ENCODE measurements at places on chromosomes 16 and 17. TPM values are rescaled to one million over a fixed set of nuclear protein-coding genes. Genes with fewer than 3 reads are reported as not detected.
A peak's percentile ranks its signal among the peaks of the same experiment; 100 is the strongest.

DNA sequence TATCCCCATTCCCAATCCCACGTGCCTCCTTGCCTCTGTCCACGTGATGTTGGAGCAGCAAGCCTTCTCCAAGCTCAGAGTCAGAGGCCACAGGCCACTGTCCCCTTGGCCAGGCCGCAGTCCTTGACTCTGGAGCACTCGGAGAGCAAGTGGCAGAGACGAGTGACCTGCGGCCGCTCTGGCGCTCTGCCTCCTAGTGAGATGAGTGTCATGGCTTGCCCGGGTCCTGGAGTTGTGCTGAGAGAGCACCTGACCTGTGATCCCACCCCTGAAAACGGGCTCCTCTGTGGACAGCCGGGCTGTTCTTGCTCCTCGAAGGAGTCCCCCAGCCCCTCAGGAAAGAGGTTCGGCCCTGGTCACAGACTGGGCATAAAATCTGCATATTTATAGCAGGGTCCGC, 10.0 kb upstream of the FASN start:
- peaks cover 17% of the 10 kb centered on the region for H3K4me1 ChIP-seq
- DNase-seq = no peak
- H3K27me3 ChIP-seq = no peaks in the 10 kb centered on the region
- H3K36me3 ChIP-seq = peaks cover 3% of the 10 kb centered on the region
- H3K27ac ChIP-seq = peak overlapping the region; percentile 1

DNA sequence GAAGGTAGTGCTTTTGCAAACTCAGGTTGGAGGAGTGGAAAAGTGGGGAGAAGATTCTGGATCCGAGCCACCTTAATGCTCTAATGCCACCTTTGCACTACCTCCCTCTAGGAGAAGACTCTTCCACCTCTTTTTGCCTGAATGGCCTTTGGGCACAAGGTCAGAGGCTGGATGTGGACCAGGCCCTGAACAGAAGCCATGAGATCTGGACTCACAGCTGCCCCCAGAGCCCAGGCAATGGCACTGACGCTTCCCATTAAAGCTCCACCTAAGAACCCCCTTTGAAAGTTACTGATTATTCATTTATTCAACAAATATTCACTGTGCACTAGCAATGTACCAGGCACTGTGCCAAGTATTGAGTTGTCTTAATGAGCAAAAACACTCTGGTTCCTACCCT, 3.2 kb downstream of the SHBG start:
- H3K4me1 ChIP-seq = peaks cover 2% of the 10 kb centered on the region
- no peak for DNase-seq
- H3K4me3 ChIP-seq = no peak overlapping the region
- no peak overlapping the region for H3K27ac ChIP-seq

DNA sequence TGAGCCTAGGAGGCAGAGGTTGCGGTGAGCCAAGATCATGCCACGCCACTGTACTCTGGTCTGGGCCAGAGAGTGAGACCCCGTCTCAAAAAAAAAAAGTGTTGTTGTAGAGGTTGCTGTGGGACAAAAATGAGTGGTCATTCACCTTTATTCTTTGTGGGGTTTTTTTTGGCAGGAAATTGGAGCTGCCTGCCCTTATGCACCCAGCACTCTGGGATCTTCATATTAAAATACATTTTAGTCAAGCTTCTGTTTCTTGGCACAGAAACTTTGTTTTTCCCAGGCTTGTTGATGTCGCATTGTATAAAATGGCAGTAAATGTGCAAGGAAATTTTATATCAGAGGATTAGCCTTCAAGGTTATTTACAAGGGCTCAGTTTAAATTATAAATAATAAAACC, 174.3 kb downstream of the FTO start:
- DNase-seq = no peak
- no peaks in the 10 kb centered on the region for H3K27me3 ChIP-seq
- peaks cover 18% of the 10 kb centered on the region for H3K36me3 ChIP-seq
- no peak overlapping the region for H3K27ac ChIP-seq

DNA sequence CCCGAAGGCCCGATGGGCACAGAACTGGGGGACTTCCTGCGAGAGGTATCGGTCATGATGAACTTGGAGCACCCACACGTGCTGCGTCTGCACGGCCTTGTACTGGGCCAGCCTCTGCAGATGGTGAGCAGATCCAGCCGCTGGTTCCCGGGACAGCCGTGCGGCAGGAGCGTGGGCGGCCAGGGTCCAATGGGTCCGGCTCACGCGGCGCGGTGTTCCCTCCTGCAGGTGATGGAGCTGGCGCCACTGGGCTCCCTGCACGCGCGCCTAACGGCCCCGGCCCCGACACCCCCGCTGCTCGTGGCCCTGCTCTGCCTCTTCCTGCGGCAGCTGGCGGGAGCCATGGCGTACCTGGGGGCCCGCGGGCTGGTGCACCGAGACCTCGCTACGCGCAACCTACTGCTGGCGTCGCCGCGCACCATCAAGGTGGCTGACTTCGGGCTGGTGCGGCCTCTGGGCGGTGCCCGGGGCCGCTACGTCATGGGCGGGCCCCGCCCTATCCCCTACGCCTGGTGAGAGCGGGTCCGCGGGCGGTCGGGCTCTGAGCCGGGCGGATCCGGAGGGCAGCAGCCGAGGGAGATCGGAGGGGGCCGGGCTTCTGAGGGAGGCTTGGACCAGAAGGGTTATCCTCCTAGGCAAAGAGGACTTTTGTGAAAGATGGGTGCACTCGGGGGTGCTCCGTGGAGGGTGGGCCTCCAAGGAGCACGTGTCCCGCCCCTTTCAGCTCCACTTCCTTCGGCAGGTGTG, 3.0 kb downstream of the TNK1 start:
- DNase-seq = peak; percentile 86
- H3K4me1 ChIP-seq = peaks cover 11% of the 10 kb centered on the region
- peak overlapping the region; percentile 63 for H3K27ac ChIP-seq
- H3K36me3 ChIP-seq = peaks cover 5% of the 10 kb centered on the region

DNA sequence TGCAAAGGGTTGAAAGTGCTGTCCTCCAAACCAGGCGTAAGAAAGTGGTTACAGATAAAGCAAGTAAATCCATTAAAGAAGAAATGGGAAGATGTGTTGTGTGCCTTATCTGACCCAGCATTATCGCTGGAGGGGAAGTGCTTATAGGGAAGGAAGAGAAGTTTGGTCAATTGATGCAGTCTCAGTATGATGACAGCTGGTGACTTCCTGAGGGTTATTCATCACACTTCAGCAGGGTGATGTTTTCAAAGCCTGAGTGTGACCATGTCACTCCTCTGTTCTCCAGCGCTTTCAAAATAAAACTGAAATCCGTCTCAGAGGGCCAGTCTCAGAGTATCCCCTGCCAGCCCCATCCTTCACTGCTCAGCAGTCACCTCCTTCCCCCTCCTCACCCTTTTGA, 505.4 kb upstream of the RBFOX1 start:
- H3K27me3 ChIP-seq = no peaks in the 10 kb centered on the region
- DNase-seq = no peak
- H3K4me3 ChIP-seq = no peak overlapping the region
- H3K27ac ChIP-seq = no peak overlapping the region

GRCh38 chr17:51441431-51441830, 181.1 kb downstream of the UTP18 start:
- H3K4me1 ChIP-seq = peaks cover 15% of the 10 kb centered on the region
- H3K4me3 ChIP-seq = no peak overlapping the region
- peaks cover 3% of the 10 kb centered on the region for H3K36me3 ChIP-seq
- no peak for DNase-seq

GRCh38 chr16:3246876-3247275, 9.6 kb downstream of the MEFV start:
- H3K36me3 ChIP-seq = no peaks in the 10 kb centered on the region
- H3K27me3 ChIP-seq = peaks cover 3% of the 10 kb centered on the region
- H3K4me3 ChIP-seq = no peak overlapping the region
- no peak for DNase-seq
- H3K4me1 ChIP-seq = peaks cover 2% of the 10 kb centered on the region

GRCh38 chr16:13839577-13839976, 80.4 kb upstream of the ERCC4 start:
- H3K4me1 ChIP-seq = no peaks in the 10 kb centered on the region
- H3K4me3 ChIP-seq = no peak overlapping the region
- H3K27ac ChIP-seq = no peak overlapping the region
- H3K36me3 ChIP-seq = no peaks in the 10 kb centered on the region
- no peak for DNase-seq

- no peak overlapping the region for H3K27ac ChIP-seq
- H3K4me3 ChIP-seq = no peak overlapping the region
- H3K4me1 ChIP-seq = peaks cover 5% of the 10 kb centered on the region
- no peaks in the 10 kb centered on the region for H3K36me3 ChIP-seq
These were observed 12.8 kb downstream of the STAC2 start for GRCh38 chr17:39212841-39213480.

DNA sequence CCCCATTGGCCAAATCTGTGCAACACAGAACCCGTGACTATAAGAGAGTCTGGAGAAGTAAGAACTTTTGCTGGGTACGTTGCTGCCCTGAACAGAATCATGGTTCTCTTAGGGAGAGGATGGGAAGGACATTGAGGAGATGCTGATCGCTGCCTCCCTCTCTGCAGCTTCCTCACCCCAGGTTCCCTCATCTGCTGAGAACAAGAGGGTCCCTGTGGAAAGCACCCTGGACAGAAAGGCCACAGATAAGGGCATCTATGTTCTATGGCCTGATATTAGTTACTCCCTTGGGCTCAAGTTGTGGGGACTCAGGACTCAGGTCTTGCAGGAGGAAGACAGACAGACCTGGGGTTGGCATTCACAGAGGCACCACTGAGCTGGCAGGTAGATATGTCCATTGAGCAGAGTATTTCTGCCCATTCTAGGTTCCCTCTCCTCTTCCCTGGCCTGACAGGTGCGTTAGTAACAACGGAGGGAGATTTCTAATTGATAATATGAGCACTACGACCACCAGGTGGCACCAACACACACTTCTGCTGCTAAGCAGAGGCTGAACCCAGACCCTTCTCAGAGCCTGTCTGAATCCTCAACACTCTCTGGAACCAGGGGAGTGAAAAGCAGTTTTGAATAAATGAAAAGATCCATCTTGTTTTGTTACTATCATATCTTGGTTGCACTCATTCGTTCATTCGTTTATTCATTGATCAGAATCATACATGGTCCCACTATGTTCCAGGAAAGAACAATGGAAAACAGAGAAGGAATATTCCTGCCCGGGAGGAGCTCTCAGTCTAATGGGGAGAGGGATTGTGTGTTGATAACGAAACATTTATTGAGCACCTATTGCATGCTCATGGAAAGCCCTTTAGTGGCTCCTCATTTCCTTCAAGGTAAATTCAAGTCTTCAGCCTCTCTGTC, 56.4 kb downstream of the SLC6A2 start:
- DNase-seq = peak; percentile 39
- H3K27me3 ChIP-seq = peaks cover 4% of the 10 kb centered on the region
- no peak overlapping the region for H3K27ac ChIP-seq

DNA sequence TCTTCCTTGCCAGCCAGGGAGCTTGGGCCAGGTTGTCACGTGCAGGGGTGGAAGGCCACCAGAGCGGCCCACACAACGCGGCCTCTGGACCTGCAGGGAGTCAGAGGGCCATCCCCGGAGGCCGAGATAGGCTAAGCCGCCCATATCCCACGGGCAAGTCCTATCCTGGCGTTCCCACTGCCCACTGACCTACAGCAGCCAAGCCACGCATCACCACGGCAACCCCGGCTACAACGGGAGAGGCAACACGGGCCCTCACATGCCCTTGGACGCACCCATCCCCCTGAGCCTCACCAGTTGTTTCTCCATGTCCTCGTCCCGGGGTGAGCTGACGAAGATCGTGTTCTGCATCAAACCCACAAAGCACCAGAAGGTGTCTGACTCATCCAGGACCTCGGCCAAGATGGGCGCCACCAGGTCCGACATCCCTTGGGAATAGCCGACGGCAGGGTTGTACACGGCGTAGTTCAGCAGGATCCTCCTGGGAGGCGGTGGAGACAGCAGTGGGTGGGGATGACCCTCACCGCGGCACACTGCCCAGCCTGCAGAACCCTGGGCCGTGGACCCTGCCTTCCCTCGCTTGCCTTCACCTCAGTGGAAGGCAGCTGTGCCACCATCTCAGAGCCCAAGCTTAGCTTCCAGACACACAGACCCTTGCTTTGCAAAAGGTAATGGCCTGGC, 88.2 kb downstream of the TBC1D16 start:
- no peak overlapping the region for H3K4me3 ChIP-seq
- DNase-seq = no peak
- H3K27ac ChIP-seq = no peak overlapping the region
- peaks cover 5% of the 10 kb centered on the region for H3K4me1 ChIP-seq
- no peaks in the 10 kb centered on the region for H3K27me3 ChIP-seq

- peak; percentile 30 for DNase-seq
- H3K4me3 ChIP-seq = no peak overlapping the region
- no peak overlapping the region for H3K27ac ChIP-seq
- H3K4me1 ChIP-seq = peaks cover 15% of the 10 kb centered on the region
- H3K27me3 ChIP-seq = peaks cover 5% of the 10 kb centered on the region
These were observed 4.6 kb downstream of the PRSS33 start for GRCh38 chr16:2782583-2783351.

DNA sequence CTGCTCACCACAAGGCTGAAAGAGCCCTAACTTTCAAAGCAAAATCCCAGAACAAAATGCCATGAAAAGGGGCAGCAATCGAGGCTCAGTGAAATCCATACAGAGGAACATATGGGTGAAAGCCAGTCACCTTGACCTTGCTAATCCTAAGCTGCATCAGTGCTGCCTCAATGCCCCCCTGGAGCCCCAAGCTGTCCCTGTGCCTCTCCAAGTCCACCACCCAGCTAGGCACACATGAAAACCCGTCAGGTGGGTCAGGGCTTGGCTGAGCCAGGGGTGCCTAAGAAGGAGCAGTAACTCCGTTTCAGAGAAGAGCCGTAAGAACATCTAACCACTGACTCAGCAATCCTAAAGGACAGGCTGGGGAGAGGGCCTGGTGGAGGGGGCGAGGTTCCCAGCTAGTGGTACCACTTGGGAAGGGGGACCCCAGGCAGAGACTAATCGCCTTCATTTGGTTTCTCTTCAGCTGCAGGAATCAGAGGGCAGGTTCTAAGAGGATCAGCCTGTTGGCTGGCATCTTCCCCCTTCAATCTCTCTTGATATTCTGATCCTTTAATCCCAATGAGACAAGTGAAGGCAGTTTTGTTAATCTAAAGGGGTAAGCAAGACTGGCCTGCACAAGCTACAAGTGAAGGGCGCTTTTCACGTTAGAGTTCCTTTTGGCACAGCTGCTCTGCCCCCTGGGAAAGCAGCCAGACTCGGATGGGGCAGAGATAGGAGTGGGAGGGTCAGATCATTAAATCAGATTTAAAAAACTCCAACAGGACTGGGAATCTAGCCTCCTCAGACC, 7.6 kb downstream of the PITPNA start:
- H3K4me1 ChIP-seq = peaks cover 8% of the 10 kb centered on the region
- no peak overlapping the region for H3K4me3 ChIP-seq
- no peak for DNase-seq

GRCh38 chr17:38333635-38334295, 10.0 kb downstream of the GPR179 start:
- peaks cover 3% of the 10 kb centered on the region for H3K27me3 ChIP-seq
- H3K4me3 ChIP-seq = no peak overlapping the region
- no peak overlapping the region for H3K27ac ChIP-seq
- DNase-seq = peak; percentile 78
- no peaks in the 10 kb centered on the region for H3K36me3 ChIP-seq
- no peaks in the 10 kb centered on the region for H3K4me1 ChIP-seq

- no peak overlapping the region for H3K4me3 ChIP-seq
- peaks cover 6% of the 10 kb centered on the region for H3K27me3 ChIP-seq
- DNase-seq = no peak
These were observed 380.4 kb upstream of the CCL2 start for GRCh38 chr17:33874617-33875060.

Gene PDK2
- total RNA-seq = 24.1 TPM

Gene GSG1L
- total RNA-seq = not detected

Gene NACA2
- not detected for total RNA-seq

Gene YBX2
- 1.2 TPM for total RNA-seq

Gene KRT20
- not detected for total RNA-seq

Gene RMI2
- 93.0 TPM for total RNA-seq

Gene SEZ6L2
- not detected for total RNA-seq

Gene WSCD1
- total RNA-seq = not detected

Gene ABCA3
- 8.3 TPM for total RNA-seq

Gene CBFA2T3
- total RNA-seq = 0.08 TPM

Data from activated naive CD8-positive, alpha-beta T cell treated with anti-CD3 and anti-CD28 coated beads, Interleukin-2, amount 10 ng/mL, durations not matched to agents 7 days and 5 days (primary cell).